H4 (cell line): ENCODE measurements at places on chromosomes 5 and 9. TPM values are rescaled to one million over a fixed set of nuclear protein-coding genes. Genes with fewer than 3 reads are reported as not detected.

ARRDC1 gene
- 11.6 and 26.5 TPM in 2 replicates for total RNA-seq

- DNase-seq, result no peak
These were observed 253.7 kb downstream of the NR3C1 start for GRCh38 chr5:143149759-143150158.

GRCh38 chr5:61570767-61571166, 238.7 kb downstream of the ZSWIM6 start:
- no peak for DNase-seq

PAIP2 gene
- 66.1 and 71.8 TPM in 2 replicates for total RNA-seq

GRCh38 chr5:171617266-171617665, 168.4 kb upstream of the SMIM23 start:
- no peak for DNase-seq

- DNase-seq, result no peak
These were observed 419.9 kb downstream of the NTRK2 start for GRCh38 chr9:85089188-85089969.
